ENCODE measurements at places on chromosomes 5 and 9.

- peak; percentile 50 for DNase-seq
Observed at GRCh38 chr5:36452424-36453006, 150.8 kb upstream of the RANBP3L start.

- DNase-seq: no peak
Observed at GRCh38 chr9:108621991-108622855, 233.6 kb downstream of the ACTL7B start.

- DNase-seq: no peak
Observed at GRCh38 chr5:1885868-1886845, 3.4 kb upstream of the IRX4 start.

DNA sequence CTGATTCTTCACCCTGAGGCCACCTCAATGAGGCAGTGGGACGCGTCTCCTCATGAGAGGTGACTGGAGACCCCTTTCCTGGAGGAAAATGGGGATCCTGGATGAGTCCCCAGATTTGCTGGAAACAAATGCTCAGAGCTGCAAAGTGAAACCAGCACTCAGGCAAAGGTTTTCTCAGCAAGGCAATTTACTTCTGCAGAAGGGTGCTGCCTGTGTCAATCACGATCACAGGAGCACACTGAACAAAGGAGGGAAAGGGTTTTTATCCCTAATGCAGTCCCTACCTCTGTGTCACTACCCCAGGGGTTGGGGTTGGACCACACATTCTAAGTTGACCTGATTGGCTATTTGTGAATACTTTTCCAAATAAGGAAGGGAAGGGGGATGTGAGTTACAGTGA, 69.9 kb upstream of the CDK20 start:
- no peak for DNase-seq
